ENCODE measurements at places on chromosomes 2 and 18.

DNA sequence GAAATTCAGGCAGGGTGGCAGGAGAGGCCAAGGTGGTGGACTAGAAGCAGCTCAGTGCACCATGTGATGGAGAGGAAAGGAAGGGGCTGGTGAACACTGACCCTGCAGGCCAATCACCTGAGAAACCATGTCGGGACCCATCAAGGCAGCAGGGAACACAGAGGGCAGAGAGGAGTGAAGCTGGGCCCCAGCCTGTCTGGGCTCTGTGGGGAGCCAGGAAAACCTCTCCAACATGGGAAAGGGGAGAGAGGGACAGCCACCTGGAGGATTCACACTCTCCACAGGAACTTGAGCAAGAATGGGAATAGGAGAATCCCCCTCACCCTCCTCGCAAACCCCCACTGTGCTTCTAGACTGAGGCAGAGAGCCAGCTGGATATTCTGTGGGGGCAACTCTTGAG lies 85.5 kb upstream of the CYP26B1 start:
- no peak for DNase-seq

- DNase-seq, result no peak
These were observed 15.4 kb downstream of the C2orf81 start for GRCh38 chr2:74406035-74406434.

DNA sequence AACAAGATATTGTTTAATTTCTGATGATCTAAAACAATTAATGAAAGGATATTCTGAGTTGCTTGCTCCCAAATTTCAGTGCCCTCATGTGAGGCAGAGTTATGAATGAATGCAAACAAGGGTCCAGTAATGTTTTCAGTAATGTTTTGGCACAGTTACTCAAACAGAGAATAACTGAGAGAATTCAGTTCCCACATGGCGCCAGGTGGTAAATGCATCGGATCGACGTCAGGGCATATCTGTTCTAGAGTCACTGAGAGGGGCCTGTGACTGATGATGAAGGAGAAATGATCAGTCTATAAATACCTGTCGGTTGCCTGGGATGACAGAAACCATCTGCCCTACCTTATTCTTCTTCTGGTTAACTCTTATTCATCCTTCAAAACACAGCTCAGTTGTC lies 81.4 kb downstream of the KCNS3 start:
- no peak for DNase-seq

GRCh38 chr2:10552871-10553245 lies 104.7 kb upstream of the ODC1 start:
- no peak for DNase-seq

DNA sequence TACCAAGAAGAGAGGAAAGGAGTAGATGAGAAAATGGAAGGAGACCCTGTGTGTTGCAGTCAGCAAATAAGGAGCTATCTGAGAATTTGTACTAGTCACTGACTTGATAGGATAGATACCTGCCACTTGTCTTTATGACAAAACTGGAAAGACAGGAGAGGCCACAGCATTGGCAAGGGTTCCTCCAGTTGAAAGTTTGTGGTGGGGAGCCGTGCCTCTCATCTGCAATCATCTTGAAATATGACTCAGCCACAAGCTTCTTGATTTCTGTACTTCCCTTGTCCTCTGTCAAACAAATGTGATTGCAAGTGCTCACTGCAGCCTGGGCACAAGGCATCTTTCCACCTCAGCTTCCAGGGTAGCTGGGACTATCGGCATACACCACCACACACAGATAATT lies 99.1 kb downstream of the GREB1L start:
- no peak for DNase-seq

- DNase-seq, result no peak
These were observed 7.8 kb upstream of the UGT1A9 start for GRCh38 chr2:233663911-233664310.
